CD4-positive, CD25-positive, alpha-beta regulatory T cell (primary cell): ENCODE measurements at places on chromosomes 11 and 22.

- no peak for DNase-seq
Measured at GRCh38 chr11:114440971-114441763, 1.9 kb downstream of the REXO2 start.

- no peak for DNase-seq
Measured at GRCh38 chr11:68810164-68810563, 31.6 kb downstream of the CPT1A start.

- DNase-seq: no peak
Measured at GRCh38 chr11:116595305-116595880, 177.4 kb downstream of the BUD13 start.

DNA sequence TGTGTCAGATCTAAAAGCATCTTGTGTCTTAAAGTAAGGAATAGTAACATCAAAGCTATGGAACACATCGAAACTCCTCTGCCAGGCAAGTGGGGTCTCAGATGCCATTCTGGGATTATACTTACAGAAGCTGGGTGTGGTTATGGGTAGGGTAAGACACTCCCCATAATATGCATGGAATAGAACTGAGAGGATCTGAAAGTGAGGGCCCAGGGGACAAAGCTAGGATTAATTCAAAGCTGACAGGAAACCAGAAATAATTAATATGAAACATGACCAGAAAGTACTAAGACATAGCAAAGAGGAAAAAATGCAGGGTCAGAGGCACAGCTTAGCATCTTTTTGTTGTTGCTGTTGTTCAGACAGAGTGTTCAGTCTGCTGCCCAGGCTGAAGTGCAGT is 40.2 kb upstream of the EED start:
- DNase-seq: no peak
